ENCODE measurements at places on chromosomes 6 and 20.
A peak's percentile ranks its signal among the peaks of the same experiment; 100 is the strongest.

DNA sequence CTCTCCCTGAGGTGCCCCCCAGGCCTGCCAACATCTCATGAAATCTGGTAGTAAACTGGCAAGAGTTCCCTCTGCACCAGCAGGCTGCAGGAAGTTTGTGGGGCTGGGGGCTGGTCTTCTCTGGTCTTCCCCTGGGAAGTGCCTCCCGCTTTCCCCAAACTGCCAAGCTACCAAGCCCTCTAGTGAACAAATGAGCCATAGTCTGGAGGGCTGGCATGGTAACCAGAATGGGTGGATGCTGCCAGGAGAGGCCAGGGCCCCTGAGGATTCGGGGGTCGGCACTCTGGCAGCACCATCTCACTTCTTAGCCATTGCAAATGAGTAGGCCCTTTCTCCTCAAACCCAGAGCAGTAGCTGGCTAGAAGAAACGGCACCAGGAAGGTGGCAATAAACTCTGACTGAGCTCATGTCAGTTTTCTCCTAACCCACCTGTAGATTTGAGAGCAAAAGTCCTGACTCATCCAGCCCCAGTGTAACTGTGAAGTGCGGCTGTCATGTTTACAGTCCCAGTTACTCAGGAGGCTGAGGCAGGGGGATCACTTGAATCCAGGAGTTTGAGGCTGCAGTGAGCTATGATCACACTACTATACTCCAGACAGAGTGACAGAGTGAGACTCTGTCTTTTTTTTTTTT, 35.9 kb downstream of the ZC3H12D start:
- no peak for DNase-seq

- DNase-seq: no peak
Observed at GRCh38 chr6:124714728-124715127, 247.5 kb upstream of the RNF217 start.

DNA sequence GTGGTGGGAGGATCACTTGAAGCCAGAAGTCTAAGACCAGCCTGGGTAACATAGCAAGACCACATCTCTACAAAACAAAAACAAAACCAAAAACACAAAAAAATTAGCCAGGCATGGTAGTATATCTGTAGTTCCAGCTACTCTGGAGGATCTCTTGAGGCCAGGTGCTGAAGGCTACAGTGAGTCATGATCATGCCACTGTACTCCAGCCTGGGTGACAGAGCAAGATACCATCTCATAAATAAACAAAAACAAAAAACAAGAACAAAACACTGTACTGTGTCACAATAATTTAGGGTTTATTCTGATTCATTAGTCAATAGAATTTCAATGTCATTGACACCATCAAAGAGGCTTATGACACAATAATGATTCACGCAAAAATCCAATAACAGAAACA, 1121.7 kb upstream of the MAP3K7 start:
- no peak for DNase-seq

GRCh38 chr6:151284548-151285017, 44.8 kb downstream of the AKAP12 start:
- DNase-seq: no peak

- DNase-seq: no peak
Observed at GRCh38 chr6:31473780-31474761, 23.9 kb upstream of the MICB start.

DNA sequence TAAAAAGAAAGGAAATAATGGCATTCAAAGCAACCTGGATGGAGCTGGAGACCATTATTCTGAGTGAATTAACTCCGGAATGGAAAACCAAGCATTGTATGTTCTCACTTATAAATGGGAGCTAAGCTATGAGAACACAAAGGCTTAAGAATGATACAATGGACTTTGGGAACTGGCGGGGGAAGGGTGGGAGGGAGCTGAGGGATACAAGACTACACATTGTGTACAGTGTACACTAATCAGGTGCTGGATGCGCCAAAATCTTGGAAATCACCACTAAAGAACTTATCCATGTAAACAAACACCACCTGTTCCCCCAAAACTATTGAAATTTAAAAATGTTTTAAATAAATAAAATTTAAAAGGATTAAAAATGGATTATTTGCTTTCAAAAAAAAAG, 4.1 kb upstream of the HLA-E start:
- no peak for DNase-seq

DNA sequence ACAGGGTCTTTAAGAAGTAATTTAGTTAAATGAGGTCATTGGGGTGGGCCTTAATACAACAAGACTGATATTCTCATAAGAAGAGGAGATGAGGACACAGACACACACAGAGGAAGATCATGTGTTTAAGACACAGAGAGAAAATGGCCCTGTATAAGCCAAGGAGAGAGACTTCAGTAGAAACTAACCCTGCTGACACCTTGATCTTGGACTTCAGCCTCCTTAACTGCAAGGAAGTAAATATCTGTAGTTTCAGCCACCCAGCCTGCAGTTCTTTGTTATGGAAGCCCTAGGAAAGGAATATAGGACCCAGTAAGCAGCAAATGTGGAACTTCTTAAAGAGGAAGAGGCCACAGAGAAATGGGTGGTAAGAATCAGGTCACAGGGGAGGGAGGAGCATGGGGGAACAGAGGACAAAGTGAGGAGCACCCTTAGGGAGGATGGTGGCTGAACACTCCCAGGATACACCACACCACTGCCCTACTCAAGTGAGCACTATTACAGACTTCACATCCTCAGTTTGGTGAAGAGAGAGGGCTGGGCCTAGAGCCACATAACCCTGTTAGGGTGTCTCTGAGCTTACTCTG, 762 bp downstream of the SIRPB1 start:
- DNase-seq: no peak

GRCh38 chr6:13284646-13285045, 43.7 kb downstream of the TBC1D7 start:
- no peak for DNase-seq

DNA sequence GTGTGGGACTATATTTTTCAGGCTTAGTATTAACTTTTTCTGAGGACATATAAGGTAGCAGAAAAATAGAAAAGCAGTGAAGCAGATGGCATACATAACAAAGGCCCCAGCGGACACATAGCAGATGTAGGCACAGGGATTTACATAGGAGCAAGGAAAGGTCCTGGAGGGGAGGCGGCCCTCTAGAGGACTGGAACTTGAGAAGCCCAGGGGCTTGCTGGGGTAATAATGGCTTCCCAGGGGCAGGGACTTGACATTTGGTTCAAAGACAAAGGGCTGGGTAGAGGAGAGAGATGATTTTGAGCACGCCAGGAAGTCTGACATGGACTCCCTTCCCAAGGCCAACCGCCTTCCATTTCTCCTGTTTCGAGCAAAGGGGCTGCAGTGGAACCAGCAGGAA, 31.7 kb upstream of the OSTM1 start:
- DNase-seq: no peak

GRCh38 chr20:23492292-23492691, 1.4 kb downstream of the CST8 start:
- peak; percentile 17 for DNase-seq

- no peak for DNase-seq
Observed at GRCh38 chr20:52978851-52979250, 6.7 kb downstream of the TSHZ2 start.

DNA sequence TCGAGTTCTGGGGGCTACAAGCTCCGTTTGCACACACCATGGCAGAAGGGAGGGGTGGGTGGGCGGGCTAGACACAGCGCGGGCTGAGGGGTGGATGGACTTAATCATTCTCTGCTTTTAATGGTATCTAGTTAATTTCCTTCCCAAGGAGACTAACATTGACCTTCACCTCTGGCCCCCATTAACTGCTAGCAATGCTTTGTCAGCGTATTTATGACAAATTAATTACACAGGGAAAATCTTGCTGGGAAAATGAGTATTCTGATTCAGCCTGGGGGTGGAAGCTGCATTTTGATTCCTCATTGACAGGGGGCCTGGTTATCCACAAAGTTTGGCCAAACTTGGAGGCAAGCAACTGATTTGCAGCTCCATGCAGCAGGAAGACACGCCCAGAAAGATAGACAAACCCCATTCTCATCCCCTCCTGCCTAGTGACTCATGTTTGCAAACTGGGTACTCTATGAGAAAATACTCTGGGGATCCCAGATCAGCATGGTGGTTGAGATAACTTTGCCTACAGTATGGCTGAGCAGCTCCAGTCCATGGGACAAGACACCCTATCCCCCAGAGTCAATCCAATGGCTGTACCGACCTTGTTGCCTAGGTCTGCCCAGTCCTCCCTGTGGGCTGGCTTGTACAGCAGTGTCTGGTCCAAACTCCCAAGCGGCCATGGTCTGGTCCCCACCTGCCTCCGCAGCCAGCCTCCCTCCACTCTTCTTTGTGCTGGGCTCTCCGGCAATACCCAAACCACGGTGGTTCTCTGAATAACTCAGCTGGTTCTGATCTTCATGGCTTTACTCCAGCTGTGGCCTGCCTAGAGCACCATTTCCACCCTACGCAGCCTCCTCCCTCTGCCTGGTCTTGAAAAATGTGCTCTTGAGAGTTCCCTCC, 19.7 kb downstream of the ZBP1 start:
- DNase-seq: no peak

- no peak for DNase-seq
Observed at GRCh38 chr20:17852323-17852722, 116.3 kb downstream of the SNX5 start.

- no peak for DNase-seq
Observed at GRCh38 chr20:24588047-24588635, 118.7 kb downstream of the SYNDIG1 start.

DNA sequence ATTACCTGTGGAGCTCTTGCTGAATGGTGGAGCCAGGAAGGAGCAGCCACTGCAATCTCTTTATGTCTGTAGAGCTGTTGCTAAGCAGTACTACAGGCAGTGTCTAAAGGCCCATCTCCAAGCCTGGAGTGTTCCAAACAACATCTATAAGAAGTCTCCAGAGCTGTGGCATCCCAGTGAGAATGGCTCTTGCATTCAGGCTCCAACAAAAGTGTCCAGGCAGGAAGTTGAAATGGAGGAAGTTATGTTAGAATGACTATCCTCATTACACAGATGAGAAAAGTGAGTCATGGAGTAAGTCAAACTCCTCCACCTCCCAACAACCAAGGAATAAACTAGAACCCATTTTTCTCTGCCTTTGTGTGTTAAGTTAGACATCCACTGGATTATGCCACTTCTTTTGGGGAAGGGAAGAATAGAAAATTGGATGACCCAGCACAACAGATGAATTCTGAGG, 288.5 kb upstream of the STXBP5 start:
- no peak for DNase-seq

DNA sequence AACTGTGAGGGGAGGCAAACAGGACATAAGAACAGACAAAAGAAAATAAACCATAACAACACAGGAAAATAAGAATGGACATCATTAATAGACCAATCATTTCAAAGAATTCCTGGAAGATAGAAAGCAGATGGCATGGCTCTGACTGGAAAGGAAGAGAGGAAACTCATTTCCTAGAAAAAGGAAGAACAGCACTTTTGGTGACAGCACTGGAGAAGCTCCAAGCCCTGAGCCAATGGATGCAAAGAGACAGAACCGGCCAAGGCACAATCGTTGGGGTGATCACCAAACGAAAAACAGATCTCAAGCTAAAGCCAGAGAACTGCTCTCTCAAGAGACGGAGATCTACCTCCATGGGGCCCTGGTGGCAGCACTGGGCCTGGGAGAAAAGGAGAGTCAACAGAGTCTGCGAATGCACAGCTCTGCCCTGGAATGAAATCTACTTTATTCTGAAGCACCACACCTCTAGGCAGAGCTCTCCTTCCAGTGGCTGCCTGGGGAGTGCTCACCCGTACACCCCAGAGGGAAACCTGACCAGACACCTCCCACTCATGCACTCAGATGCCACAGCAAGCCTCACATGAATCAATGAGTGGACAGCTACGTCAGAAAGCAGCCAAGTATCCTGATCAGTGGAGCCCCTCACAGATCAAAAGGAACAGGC, 24.2 kb downstream of the KIAA0319 start:
- DNase-seq: no peak

DNA sequence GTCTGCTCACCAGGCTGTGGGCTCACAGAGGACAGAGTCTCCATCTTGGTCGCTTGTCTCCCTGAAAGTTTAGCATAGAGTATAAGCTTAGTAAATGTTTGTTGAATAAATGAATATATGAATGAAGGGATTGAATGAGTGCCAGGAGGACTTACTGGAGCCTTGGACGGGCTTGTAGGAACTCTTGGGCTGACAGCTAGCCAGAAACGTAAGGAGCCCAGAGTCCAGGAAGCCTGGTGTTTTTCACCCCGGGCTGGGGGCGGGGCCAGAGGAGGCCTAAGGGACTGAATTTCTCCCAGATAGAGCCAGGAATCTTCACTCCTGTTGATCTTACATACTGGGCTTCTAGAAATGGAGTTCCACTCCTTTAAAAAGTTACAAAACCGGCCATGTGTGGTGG, 68.5 kb upstream of the SRSF6 start:
- DNase-seq: no peak

DNA sequence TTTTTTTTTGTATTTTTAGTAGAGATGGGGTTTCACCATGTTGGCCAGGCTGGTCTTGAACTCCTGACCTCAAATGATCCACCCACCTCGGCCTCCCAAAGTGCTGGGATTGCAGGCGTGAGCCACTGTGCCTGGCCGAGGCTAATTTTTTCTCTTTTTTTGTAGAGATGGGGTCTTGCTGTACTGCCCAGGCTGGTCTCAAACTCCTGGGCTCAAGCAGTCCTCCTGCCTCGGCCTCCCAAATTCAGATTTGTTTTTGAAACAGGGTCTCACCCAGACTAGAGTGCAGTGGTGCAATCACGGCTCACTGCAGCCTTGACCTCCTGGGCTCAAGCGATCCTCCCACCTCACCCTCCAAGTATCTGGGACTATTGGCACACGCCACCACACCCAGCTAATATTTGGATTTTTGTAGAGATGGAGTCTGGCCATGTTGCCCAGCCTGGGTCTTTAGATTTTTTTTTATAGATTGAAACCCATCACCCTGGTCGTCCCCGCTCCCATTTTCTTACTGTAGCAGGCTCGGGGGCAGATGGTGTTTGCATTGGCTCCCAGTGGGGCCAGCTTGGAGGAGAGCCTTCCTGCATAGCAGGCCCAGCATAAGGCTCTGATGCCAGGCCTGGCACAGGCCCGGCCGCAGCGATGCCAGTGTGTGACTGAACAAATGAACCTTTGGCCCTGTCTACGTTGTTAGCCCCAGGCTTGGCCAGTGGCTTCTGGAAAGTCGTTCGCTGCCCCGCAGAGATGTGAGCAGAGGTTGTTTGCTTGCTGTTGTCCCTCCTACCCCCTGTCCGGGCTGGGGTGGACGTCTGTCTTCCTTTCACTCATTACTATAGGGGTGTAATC, 4.3 kb upstream of the MTG2 start:
- no peak for DNase-seq

- no peak for DNase-seq
Observed at GRCh38 chr20:6053776-6054688, at the start of gene LRRN4. LRRN4 (minus strand) TSS chr20:6054060; CDS start chr20:6052799, 1,261 bp downstream.

DNA sequence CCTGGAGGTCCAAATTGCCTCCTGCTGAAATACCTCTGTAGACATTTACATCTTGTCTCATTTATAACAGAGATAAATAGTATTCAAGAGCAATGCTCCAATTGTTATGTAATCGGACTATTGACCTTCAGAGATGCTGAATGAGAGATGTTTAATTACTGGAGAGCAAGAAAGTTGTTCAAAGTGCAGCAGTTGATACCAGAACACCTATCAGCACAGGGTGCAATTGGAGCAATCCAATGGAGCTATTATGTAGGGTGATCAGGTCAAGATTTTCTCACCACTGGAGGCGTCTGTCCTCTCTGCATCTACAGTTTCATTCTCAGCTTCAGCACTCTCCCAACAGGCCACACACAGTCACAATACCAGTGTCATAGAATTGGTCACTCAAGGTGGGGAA, 19.5 kb upstream of the TMX4 start:
- no peak for DNase-seq

- DNase-seq: no peak
Observed at GRCh38 chr6:127762284-127762683, 138.6 kb downstream of the THEMIS start.

- DNase-seq: no peak
Observed at GRCh38 chr6:163779727-163780284, 365.3 kb downstream of the QKI start.

GRCh38 chr6:85185977-85186376, 263.9 kb upstream of the NT5E start:
- no peak for DNase-seq
